ENCODE measurements at places on chromosomes 6 and 20. TPM values are rescaled to one million over a fixed set of nuclear protein-coding genes. Genes with fewer than 3 reads are reported as not detected.
A peak's percentile ranks its signal among the peaks of the same experiment; 100 is the strongest.

Gene FAM83C
- total RNA-seq = not detected

Gene TBC1D32
- 2.8 TPM for total RNA-seq

DNA sequence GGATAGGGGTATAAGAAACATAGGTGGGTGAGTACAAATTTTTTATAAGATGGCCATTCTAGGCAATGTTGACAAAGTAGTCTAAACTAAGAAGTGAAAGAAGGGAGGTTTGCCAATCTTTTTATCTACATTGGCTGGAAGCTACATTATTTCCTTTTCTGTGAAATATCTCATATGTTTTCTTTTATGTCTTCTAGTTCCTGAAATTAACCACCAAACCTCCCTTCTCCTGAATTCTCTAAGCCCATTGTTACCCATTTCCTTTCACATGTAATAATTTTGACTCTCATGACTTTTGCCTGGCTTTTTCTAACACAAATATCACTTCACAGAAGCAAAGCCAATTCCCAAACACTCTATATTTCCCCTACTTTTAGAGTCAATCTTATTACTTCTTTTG is 496.2 kb upstream of the JAG1 start:
- DNase-seq = no peak

DNA sequence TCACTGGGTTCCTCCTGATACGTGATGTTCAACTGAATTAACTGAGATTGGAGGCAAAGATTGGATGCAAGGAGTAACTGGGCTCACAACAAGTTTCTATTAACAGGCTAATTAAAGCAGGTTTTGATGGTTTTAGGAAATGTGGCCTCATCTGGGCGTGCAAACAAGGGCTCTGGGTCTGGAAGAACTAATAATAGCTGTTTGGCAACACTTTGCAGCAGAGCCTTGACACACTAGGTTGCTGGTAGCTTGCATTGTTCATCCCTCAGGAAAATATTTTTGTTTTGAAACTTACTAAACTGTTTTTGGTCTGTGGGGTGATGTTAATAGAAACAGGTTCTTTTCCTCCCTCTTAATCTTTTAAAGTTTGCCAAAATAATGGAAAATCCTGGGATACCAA is 117.2 kb upstream of the CD93 start:
- DNase-seq = no peak

DNA sequence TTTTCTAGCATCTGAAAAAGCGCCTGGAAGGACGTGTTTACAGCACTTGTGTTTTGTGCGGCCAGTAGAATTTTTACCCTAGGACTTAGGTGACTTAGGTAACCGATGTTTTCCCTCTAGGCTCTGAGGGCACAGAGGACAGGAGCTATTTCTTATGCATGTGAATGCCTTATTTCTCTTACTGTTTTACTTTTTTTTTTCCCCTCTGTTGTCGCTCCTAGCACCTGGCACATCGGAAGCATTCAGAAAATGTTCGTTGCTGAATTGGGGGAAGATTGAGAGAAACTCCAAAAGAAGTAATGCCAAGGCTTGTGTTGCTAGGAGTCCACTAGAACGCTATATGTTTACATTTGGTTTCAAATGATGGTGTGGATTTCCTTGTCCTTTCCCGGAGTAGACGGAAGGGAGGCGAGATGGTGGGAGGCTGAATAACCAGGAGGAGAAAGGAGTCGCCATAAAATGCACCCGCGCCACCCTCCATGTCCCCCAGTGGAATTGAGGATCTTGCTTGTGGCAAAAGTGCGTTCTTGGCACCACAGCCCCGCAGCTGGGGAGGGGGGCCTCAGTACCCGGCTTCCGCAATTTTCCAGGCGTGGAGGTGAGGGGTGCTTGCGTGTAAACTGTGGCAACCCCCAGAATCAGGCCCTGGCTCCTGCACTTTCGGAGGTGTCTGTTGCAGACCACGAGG is 6.9 kb downstream of the OLIG3 start:
- no peak for DNase-seq

- DNase-seq = no peak
Observed at GRCh38 chr6:118551063-118552053, 3.3 kb downstream of the PLN start.

DNA sequence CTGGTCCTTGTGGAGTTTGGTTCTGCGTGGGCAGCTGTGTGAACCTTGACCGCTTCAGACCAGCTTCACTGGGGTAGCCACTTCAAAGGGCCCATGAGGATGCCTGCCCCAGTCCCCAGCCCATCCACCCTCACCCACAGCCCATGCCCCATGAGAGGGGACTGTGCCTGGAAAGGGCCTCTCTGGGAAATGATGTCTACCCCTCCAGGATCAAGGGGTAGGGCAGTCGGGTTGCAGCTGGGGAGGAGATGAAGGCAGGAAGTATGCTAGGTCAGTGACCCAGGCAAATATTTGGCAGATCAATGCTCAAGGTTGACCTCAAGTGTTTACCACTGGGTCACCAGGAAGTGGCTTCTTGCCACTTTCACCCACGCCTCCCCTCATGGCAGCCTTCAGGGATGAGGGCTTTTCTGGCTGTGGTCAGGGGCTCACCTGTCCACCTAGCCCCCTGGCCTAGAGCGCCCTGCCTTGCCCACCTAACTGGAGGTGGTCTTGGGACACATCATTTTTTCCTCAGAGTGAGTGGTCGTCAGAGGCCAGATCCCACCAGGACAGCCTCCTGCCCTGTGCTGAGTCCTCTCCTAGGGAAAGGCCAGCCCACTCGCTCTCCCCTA is 109.5 kb downstream of the SNX5 start:
- peak; percentile 43 for DNase-seq

GRCh38 chr20:13492001-13492481 is 146.7 kb downstream of the TASP1 start:
- DNase-seq = no peak
